ENCODE measurements at places on chromosomes 4 and X. TPM values are rescaled to one million over a fixed set of nuclear protein-coding genes. Genes with fewer than 3 reads are reported as not detected.
A peak's percentile ranks its signal among the peaks of the same experiment; 100 is the strongest.

The MGAT4D gene
- not detected for total RNA-seq

The MAGEE2 gene
- not detected for total RNA-seq

- DNase-seq, result no peak
- no peaks in the 10 kb centered on the region for H3K36me3 ChIP-seq
- H3K4me3 ChIP-seq, result peak overlapping the region; percentile 62
- no peaks in the 10 kb centered on the region for H3K4me1 ChIP-seq
- H3K27me3 ChIP-seq, result no peaks in the 10 kb centered on the region
- peak overlapping the region; percentile 81 for H3K27ac ChIP-seq
Observed at GRCh38 chrX:49879656-49880277, 483 bp downstream of the USP27X start.

GRCh38 chr4:6575503-6576240 is 683 bp downstream of the MAN2B2 start:
- H3K4me1 ChIP-seq, result peaks cover 25% of the 10 kb centered on the region
- peaks cover 25% of the 10 kb centered on the region for H3K36me3 ChIP-seq
- no peak for DNase-seq

- no peak for DNase-seq
- H3K4me3 ChIP-seq, result no peak overlapping the region
- H3K4me1 ChIP-seq, result no peaks in the 10 kb centered on the region
- H3K27ac ChIP-seq, result peak overlapping the region; percentile 45
- no peaks in the 10 kb centered on the region for H3K36me3 ChIP-seq
- no peaks in the 10 kb centered on the region for H3K27me3 ChIP-seq
Observed at GRCh38 chr4:56958111-56958517, 19.3 kb downstream of the NOA1 start.

DNA sequence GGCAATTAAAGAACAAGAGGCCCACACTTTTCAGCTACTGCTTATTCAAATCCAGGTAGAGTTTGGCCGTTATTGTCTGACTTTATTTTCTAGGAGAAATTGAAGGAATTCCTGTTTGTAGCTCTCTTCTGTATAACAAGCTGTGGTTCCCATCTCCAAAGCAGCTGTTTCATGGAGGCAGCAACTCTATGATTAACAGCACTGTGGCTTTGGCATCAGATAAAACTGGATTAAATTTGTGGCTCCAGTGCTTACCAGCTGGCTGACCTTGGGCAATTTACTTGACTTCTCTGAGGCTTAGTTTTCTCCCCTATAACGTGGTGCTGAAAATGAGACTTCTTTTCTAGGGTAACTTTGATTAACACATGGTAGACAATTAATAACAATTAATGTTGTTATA is 28.1 kb downstream of the SLC30A9 start:
- DNase-seq, result no peak
- no peak overlapping the region for H3K4me3 ChIP-seq
- H3K27me3 ChIP-seq, result no peaks in the 10 kb centered on the region
- no peak overlapping the region for H3K27ac ChIP-seq
